ENCODE measurements at places on chromosomes 1 and 21.
A peak's percentile ranks its signal among the peaks of the same experiment; 100 is the strongest.

GRCh38 chr1:41862384-41863221, 56.1 kb downstream of the HIVEP3 start:
- DNase-seq = peak; percentile 62

- DNase-seq = peak; percentile 72
These were observed at the start of gene UFC1 for GRCh38 chr1:161153682-161154337. TSS of gene UFC1 (plus strand) at chr1:161153978. CDS start at chr1:161153998, 20 bp downstream.

DNA sequence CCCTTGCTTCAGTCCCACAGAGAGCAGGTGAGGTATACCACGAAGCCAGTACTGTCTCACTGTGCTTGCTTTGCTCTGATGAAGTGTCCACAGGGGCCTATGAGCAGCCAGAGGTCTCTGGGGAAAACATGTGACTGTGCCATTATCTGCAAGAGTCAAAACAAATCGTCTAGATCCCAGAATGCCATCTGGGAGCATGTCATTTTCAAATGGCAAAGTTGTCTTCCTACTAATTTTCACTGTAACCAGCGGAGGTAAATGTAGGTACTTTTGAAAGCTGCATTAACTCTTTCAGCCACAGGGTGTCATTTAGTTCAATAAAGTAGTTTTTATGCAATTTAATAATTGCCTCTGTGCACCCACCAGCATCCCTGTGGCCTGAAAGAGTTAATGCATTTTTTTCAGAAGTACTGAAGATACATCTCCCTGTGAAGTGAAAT, 173.6 kb upstream of the SGIP1 start:
- no peak for DNase-seq

DNA sequence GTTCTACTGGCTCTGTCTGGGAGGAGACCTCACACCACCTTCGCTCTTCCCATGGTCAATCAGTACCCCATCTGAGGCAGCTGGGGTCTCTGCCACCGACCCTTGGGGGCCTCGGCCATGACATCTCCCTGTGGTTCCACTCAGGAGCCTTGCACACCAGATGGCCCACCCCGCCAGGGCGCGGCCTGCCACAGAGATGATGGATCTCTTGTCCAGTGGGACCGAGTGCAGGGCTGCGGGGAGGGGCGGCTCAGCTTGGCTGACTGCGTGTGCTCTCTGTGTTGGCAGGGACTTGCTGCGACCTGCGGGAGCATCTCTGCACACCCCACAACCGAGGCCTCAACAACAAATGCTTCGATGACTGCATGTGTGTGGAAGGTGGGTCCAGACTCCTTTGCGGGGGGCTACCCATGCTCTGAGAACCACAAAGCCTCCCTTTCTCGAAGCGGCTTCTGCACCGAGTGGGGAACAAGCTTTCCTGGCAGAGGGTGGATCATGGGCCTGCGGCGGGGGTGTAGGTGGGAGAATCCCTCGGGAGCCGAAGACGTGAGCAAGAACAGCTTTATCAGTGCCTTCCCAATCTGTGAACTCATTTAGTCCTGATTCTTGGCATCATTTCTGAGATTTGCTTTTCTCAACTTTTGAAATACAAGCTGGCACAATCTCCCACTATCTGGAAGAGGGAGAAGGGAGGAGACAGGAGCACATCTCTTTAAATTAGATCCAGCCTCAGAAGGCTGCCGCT, 20.9 kb upstream of the AGTRAP start:
- DNase-seq = no peak

DNA sequence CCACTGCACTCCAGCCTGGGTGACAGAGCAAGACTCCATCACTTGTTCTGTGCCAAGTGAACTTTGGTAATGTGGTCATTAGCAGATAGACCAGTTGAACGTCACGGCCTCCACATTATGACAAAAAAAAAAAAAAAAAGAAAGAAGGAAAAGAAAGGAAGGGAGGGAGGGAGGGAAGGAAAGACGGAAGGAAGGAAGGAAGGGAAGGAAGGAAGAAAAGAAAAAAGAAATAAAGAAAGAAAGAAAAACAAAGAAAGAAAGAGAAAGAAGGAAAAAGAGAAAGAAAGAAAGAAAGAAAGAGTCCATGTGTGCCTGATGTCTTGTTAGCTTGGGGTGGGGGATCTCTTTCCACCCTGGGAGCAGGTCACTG, 45.3 kb downstream of the SIM2 start:
- DNase-seq = no peak

GRCh38 chr1:50354813-50355212, 68.4 kb downstream of the DMRTA2 start:
- no peak for DNase-seq

- DNase-seq = no peak
These were observed 3.2 kb downstream of the ASPM start for GRCh38 chr1:197143276-197143675.

- no peak for DNase-seq
These were observed 5.2 kb downstream of the KRTAP10-8 start for GRCh38 chr21:44617071-44617501.

DNA sequence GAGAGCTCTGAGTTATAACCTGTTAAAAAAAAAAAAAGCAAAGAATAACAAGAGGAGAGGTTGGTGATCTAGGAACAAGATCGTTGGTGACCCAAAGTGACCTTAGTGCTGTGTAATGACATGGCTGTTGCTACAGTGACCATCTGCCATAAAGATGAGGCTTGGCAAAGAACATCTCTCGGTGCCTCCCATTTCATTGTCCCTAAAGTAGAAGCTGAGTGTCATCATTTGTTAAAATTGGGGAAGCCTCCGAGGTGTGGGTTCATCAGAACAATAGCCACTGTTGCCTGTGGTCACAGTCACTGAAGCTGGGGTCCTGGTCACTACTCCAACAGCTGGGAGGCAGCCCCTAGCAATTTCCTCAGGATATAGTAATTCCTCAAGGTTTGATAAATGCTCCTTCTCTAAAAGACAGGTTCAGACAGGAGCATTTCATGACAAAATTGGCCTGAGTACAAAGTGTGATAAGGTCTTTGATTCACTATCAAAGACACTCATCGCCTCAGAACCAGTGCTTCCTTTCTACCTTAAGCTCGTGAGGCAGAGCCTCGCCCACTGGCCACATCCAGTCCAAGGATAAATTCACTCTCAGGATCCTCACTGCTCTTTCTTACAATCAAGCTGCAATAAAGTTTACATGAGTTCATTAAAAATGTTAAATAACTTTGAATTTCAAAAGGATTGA, 81.9 kb upstream of the RGS2 start:
- DNase-seq = no peak

GRCh38 chr1:14451217-14451616, 147.3 kb upstream of the KAZN start:
- no peak for DNase-seq

DNA sequence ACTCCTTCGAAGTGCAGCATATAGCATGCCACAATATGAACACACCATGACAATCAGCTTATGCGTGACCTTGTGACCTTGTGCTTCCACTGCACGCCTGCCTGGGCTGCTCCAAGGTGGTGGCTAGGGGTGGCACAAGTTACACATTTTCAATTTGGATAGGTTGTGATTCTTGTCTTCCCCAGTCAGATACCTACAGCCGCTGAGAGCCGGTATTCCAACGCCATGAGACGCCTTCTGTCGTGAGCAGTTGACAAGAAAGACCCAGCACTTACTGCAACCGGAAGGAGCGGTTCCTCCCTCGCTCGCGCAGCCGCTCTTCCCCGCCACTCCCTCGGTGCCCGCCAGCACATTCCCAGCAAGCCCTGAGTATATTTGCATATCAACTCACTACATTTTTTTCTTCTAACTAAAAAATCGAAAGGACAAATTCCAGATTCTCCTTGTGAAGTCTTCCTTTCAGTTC, 359 bp upstream of the RNU11 start:
- peak; percentile 83 for DNase-seq

DNA sequence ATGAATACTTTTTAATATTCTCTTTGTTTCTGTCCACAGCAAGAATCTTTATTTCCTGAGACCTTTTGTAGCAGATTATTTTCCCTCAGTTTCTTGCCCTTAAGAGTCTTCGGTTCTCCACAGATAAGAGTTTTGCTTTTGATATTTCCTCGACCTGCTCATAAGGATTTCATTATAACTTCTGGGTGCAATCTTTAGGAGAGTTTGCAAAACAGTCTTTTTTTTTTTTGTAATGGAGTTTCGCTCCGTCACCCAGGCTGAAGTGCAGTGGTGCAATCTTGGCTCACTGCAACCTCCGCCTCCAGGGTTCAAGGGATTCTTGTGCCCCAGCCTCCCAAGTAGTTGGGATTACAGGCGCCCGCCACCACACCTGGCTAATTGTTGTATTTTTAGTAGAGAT, 10.1 kb upstream of the UBE4B start:
- no peak for DNase-seq

DNA sequence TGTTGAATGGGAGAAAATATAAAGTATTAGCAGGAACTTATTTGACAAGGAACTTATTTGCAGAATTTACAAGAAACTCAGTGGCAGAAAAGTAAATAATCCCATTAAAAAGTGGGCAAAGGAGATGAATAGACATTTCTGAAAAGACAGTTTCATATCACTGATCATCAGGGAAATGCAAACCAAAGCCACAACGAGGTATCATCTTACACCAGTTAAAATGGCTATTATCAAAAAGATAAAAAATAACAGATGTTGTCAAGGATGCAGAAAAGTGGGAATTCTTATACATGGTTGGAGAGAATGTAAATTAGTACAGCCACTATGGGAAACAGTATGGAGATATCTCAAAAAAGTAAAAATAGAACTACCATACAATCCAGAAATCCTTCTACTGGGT, 61.0 kb downstream of the SYT14 start:
- no peak for DNase-seq

DNA sequence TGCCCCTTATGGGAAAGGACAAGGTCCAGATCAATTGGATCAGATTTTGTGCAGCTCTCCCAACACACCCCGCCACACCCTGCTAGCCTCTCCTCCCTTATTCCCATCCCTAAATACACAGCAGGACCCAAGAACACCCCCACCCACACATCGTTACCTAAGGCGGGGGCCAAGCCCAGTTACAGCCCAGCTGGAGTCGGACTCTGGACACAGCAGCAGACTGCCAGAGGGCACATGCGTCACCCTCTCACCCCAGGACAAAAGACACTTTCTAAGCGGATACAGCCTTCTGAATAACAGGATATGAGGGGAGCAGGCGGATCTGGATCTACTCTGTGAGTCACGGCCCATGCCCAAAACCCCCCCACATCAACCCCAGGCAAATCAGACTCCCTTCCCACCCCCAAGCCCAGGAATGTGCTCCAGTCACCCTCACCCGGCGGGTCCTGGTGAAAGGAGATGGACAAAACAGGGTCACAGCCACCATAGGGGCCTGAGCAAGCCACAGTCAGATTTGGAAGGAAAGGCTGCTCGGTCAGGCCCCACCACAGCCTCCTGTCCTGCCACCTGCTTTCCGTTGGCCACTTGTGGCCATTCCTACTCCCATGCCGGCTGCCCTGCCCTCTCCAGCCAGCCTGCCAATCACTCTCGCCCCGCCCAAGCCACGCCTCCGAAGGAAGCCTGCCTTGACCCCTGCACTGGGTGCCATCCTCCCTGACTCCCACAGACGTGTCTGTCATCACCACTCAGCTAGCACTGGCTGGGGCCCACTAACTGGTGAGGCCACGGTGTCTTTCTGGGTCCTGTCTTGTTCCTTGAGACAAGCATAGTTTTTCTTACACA, 4.0 kb downstream of the S100A16 start:
- DNase-seq = no peak

DNA sequence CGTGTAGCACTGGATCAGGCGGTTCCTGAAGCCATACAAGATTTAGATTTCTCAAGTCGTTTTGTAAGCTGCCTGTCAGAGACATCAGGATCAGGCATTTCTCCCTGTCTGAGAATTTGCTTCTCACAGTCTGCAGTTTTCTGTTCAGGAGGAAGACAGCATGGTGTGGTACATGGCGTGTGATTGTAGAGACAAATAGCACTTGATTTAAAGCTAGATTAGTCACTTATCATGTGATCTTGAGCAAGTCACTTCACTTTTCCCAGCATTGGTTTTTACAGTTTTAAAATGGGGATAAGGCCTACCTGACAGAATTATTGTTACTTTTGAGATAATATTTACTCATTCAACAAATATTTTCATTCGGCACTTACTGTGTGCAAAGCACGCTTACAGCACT, 63.3 kb downstream of the AK4 start:
- DNase-seq = no peak

- no peak for DNase-seq
These were observed 481.2 kb upstream of the NR5A2 start for GRCh38 chr1:199546323-199546722.

- DNase-seq = no peak
These were observed 5.4 kb downstream of the PEA15 start for GRCh38 chr1:160210561-160210960.

DNA sequence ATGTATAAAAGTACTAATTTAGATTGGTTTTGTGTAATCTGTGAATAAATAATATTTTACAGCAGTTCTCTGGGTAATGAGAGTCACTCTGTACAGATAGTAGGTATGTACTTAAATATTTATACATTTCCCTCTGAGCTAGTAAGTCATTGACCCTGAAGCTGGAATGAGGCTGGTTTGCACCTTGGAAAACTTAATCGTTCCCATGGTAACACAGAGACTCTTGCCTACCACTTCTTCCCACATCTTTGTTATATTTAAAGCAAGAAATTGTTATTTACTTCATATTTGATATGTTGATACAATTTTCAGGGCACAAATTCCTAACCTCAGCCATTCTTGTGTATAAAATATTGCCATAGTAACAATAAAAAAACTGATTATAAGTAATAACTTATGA, 13.3 kb upstream of the DR1 start:
- DNase-seq = no peak

DNA sequence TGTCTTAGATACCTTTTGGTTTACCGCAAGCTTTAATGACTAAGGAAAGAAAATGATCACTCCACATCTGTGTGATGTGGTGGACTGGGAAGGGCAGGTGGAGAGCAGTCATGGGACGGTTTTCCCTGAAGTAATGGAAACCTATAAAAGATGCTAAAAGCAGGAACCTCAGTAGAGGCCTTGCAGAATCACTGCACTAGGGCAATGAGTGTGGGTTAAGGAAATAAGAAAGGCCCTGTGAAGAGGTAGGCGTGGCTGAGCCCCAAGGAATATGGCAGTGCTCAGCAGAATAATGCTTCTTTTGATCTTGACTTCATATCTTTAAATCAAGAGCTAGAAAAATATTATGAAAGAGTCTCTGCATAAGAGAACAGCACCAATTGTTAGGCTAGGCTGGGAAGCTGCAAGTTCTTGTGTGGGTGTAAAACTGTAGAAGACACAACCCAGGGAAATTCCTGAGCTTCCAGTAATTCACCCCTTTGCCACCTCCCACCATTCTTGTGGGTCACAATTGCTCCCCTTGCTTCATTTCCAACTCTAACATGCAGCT, 49.9 kb downstream of the CLCA4 start:
- DNase-seq = no peak

GRCh38 chr21:38170283-38170682, 86.5 kb upstream of the KCNJ15 start:
- no peak for DNase-seq

GRCh38 chr21:24428591-24429199, 1178.6 kb downstream of the MRPL39 start:
- DNase-seq = no peak

- no peak for DNase-seq
These were observed 1.2 kb upstream of the HSPB7 start for GRCh38 chr1:16018749-16019643.
